Heart left ventricle (tissue), 16 donors: ENCODE measurements at places on chromosomes 16 and 17. TPM values are rescaled to one million over a fixed set of nuclear protein-coding genes. Genes with fewer than 3 reads are reported as not detected.

KCNG4 gene
- total RNA-seq: not detected

ZFP90 gene
- total RNA-seq: 12.0 TPM

ANKS4B gene
- not detected for total RNA-seq

DNA sequence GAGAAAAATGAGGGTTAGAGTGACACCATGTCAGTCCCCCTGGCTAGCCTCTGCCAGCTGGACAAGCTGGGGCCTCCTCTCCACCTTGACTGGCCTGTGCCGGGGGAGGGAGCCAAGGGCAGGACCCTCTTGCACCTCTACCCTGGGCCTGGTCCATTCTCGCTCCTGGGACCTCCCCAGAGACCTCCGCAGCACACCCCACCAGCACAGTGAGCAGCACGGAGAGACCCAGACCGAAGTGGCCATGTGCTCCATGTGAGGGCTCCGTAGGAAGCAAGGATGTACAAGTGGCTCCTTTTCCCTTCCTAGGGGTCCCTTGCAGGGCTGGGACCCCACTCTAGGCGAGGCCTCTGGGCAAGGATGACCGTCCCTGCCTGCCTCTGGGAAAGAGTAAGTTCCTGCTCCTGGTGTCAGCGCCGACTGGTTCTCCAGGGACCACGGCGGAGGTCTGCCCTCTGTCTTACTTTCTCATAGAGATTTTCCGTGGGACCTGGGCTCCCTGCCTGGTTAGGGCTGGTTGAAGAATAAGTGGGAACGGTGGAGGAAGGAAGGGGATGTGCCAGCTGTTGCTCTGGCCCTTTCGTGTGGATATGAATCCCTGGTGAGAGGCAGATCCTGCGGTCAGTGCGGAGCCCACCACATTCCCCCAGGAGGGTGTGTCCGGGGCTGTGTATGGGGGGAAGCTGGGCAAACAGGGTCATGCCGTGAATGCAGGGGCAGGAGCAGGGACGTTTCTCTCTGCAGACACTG, 124.2 kb downstream of the METRNL start:
- H3K4me1 ChIP-seq: peaks cover 51% of the 10 kb centered on the region
- no peaks in the 10 kb centered on the region for H3K36me3 ChIP-seq
- peak; percentile 12 for DNase-seq
- no peak overlapping the region for H3K4me3 ChIP-seq

DNA sequence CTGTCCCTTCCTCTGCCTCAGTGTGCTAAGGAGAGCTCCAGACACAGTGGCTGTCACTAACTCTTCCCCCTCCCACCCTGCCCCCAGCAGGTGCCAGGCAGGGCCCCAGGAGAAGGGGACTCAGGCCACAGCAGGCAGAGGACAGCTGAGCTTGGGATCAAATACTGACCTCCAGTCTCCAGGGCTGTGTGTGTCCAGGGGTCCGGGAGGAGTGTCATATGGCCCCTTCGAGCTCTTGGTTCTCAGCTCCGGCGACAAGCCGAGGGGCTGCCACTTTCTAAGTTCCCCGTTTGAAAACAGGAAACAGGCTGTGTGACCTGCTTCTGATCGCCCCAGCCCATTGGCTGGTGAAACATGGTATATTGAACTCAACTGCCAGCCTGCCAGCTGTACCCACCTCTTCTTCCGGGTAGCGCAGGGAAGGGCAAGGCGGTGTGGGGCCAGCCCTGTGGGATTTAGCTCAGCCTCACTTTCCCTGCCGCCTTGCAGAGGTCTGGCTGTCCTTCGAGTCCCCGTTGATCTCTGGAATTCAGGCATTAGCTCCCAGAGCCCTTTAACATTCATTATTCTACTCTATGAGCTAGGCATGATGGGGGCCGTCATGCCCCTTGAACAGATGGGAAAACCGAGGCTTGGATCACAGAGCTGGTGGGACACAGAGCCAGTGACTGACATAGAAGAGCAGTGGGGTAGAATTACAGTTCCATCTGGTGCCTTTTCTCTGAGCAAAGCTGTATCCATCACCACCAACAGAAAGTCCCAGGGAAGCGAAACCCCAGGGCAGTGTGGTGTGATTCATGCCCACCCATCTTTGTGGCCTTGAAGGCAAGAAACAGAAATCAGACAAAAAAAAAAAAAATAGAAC, at the start of gene SNX20:
SNX20 (minus strand) TSS at position 292 of the 865 bp plus-strand sequence. CDS start 3,786 bp downstream, outside the sequence.
- H3K4me3 ChIP-seq: peak within 1 kb of the TSS; percentile 34
- no peak within 1 kb of the TSS for H3K27ac ChIP-seq
- no peaks in the 10 kb centered on the region for H3K4me1 ChIP-seq
- H3K36me3 ChIP-seq: no peaks in the 10 kb centered on the region

- no peak overlapping the region for H3K4me3 ChIP-seq
- H3K27me3 ChIP-seq: no peaks in the 10 kb centered on the region
- H3K4me1 ChIP-seq: no peaks in the 10 kb centered on the region
- peaks cover 46% of the 10 kb centered on the region for H3K36me3 ChIP-seq
These were observed 7.2 kb downstream of the SPAG7 start for GRCh38 chr17:4960279-4960922.

- no peaks in the 10 kb centered on the region for H3K27me3 ChIP-seq
- DNase-seq: no peak
- peaks cover 33% of the 10 kb centered on the region for H3K4me1 ChIP-seq
- no peaks in the 10 kb centered on the region for H3K36me3 ChIP-seq
- H3K27ac ChIP-seq: peak overlapping the region; percentile 71
- H3K4me3 ChIP-seq: no peak overlapping the region
These were observed 31.3 kb downstream of the SPOP start for GRCh38 chr17:49646391-49647255.

DNA sequence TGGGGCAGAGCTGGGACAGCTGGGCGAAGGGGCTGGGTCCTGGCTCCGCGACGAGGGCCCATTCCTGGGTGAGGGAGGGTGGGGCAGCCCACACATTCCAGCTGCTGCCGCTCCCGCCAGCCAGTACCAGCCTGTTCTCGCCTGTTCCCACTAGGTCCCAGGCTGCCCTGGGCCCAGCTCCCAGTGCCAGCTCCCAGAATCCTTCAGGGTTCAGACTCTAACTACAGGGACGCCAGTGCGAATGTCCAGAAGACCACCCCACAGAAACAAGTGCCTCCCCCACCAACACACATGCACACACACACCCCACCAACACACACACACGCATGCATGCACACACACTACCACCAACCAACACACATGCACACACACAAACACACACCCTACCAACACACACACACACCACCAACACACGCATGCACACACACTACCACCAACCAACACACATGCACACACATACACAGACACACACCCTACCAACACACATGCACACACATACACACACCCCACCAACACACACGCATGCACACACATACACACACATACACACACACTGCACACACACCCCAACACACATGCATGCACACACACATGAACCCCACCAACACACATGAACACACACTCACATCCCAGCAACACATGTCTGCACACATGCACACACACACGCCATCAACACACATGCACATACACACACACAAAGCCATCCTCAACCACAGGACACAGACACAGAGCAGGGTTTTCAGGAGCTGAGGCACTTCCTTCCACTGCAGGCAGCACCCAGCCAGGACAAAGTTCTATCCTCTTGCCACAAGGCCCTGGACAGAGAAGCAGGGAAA, 27.5 kb upstream of the KRT17 start:
- H3K4me3 ChIP-seq: no peak overlapping the region
- peaks cover 7% of the 10 kb centered on the region for H3K4me1 ChIP-seq
- no peaks in the 10 kb centered on the region for H3K27me3 ChIP-seq
- DNase-seq: peak; percentile 35
- no peak overlapping the region for H3K27ac ChIP-seq

GRCh38 chr17:50187751-50188530, 13.5 kb downstream of the COL1A1 start:
- no peaks in the 10 kb centered on the region for H3K27me3 ChIP-seq
- no peak overlapping the region for H3K4me3 ChIP-seq
- no peaks in the 10 kb centered on the region for H3K4me1 ChIP-seq

DNA sequence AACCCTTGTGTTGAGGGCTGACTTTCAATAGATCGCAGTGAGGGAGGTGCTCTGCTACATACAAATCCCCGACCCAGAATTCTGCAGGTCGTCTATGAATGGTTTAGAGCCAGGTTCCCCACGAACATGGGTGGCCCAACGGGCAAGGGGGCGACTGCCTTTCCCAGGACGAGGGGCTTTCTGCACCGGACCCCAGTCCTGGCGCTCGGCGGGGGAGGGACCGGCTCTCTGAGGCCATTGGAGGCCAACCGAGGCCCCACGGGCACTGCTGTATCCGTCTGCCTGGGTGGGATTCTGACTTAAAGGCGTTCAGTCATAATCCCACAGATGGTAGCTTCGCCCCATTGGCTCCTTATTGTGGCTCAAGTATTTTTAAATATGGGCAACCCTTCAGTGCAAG, 21.2 kb downstream of the SEC14L1 start:
- peaks cover 68% of the 10 kb centered on the region for H3K4me1 ChIP-seq
- no peaks in the 10 kb centered on the region for H3K27me3 ChIP-seq
- no peaks in the 10 kb centered on the region for H3K36me3 ChIP-seq
- no peak overlapping the region for H3K4me3 ChIP-seq

DNA sequence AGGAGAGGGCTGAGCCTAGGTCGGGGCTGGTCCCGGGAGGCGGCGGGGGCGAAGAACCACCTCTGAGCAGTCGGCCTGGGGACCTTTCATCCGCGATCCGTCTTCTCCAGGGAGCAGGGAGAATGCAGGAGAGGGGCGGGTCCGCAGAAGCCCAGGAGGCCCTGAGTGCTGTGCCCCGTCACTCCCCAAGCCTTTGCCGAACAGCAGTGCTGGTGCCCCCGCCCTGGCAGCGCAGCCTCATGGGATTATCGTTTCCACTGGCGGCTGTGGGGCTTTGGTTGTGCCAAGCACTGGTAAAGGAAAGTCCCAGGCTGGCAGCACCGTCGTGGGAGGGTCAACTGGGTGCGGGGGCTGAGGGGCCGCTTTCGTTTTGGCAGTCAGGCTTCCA, 631 bp downstream of the TBL3 start:
- H3K4me1 ChIP-seq: peaks cover 22% of the 10 kb centered on the region
- H3K27me3 ChIP-seq: peaks cover 11% of the 10 kb centered on the region
- H3K27ac ChIP-seq: peak overlapping the region; percentile 90

GRCh38 chr16:27254262-27254811, 14.2 kb downstream of the NSMCE1 start:
- DNase-seq: no peak
- peaks cover 19% of the 10 kb centered on the region for H3K36me3 ChIP-seq
- H3K27ac ChIP-seq: peak overlapping the region; percentile 59
- H3K27me3 ChIP-seq: no peaks in the 10 kb centered on the region
- H3K4me1 ChIP-seq: peaks cover 13% of the 10 kb centered on the region

- no peak for DNase-seq
- H3K36me3 ChIP-seq: no peaks in the 10 kb centered on the region
- no peak overlapping the region for H3K4me3 ChIP-seq
- no peaks in the 10 kb centered on the region for H3K27me3 ChIP-seq
These were observed 88.2 kb upstream of the CORO6 start for GRCh38 chr17:29710891-29711418.

GRCh38 chr16:70523743-70524398, at the start of gene SF3B3:
SF3B3 (plus strand) TSS chr16:70523816; CDS start chr16:70526657, 2,841 bp downstream.
- peak; percentile 84 for DNase-seq
- no peaks in the 10 kb centered on the region for H3K27me3 ChIP-seq
- H3K36me3 ChIP-seq: peaks cover 1% of the 10 kb centered on the region
- peak within 1 kb of the TSS; percentile 94 for H3K27ac ChIP-seq
- peak within 1 kb of the TSS; percentile 83 for H3K4me3 ChIP-seq

DNA sequence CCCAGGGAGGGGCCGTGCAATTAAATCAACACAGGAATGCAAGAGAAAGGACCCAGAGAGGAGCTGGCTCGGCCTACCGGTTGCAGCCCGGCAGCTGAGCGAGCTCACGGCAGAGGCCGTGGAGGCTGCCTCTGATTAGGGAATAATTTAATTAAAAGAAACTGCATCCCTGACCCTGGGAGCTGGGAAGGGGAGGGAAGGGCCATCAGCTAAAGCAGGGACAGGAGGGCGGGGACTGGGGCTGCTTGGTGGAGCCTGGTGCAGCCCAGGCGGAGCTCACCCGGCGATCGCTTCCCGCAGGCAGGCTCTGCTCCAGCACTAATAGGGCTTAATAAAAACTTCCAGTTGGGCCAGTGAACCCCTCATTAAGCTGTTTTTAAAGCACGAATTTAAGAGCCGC, 43.4 kb downstream of the LMF1 start:
- H3K27me3 ChIP-seq: no peaks in the 10 kb centered on the region
- peaks cover 7% of the 10 kb centered on the region for H3K36me3 ChIP-seq
- DNase-seq: no peak
